ENCODE measurements at places on chromosomes 3 and 15. TPM values are rescaled to one million over a fixed set of nuclear protein-coding genes. Genes with fewer than 3 reads are reported as not detected.

DNA sequence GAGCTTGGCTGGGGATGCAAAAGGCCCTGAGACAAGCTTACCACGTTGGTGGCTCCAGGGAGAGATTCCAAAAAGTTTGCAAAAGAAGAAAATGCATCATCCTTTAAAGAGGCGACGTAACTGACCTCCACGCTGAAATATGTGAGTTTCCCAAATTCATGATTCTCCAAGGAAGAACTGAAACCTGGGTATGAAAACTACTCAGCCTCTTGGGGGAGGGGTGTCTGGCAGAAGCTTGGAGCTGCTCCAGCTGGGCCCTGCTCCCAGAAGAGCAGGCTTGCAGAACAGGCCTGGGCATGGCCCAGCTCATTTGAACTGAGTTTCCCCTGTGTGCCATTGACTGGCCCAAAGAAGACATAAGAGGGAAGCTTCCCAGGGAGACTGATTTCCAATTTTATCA is 20.5 kb downstream of the CPN2 start:
- peak; percentile 54 for DNase-seq

DNA sequence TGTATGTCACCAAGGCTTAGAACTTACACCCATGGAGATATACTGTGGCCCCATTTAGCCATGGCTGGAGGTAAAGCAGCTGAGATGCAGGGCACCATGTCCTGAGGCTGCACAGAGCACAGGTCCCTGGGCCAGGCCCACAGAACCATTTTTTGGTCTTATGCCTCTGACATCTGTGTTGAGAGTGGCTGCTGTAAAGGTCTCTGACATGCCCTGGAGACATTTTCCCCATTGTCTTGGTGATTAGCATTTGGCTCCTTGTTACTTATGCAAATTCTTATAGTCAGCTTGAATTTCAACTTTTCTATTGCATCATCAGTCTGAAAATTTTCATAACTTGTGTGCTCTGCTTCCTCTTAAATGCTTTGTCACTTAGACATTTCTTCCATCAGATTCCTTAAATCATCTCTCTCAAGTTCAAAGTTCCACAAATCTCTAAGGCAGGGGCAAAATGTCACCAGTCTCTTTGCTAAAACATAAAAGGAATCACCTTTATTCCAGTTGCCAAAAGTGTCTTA is 701.3 kb downstream of the EPHA3 start:
- no peak for DNase-seq

- no peak for DNase-seq
Observed at GRCh38 chr3:147119346-147119745, 287.0 kb downstream of the ZIC4 start.

- peak; percentile 74 for DNase-seq
Observed at GRCh38 chr15:31471731-31472430, 145.2 kb downstream of the KLF13 start.

GRCh38 chr15:37076543-37076942 is 23.8 kb downstream of the MEIS2 start:
- peak; percentile 63 for DNase-seq

- no peak for DNase-seq
Observed at GRCh38 chr15:49438962-49439631, 16.1 kb downstream of the FGF7 start.

GRCh38 chr15:65394280-65394789 is 16.5 kb upstream of the IGDCC3 start:
- DNase-seq, result no peak

The SCG3 gene
- total RNA-seq, result not detected

DNA sequence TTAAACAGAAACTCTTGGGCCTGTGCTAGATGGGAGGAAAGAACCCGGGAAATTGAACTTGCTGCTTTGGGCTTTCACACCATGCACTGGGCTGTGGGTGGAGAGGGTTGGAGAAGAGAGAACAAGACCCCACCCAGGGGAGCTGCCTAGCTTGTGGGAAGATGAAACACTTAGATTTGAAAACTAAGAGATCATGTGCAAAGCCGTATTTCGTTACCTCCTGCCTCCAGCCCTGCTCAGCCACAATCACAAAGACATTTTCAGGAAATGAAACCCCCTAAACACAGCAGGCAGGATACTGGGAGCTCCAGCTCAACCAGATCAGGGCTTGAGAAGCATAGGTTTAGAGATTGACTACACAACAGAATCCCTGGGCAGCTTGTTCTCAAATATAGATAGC is 183.0 kb upstream of the C2CD4B start:
- no peak for DNase-seq

All from M059J (cell line).